G401 (cell line): ENCODE measurements at places on chromosomes 5 and 9.
A peak's percentile ranks its signal among the peaks of the same experiment; 100 is the strongest.

DNA sequence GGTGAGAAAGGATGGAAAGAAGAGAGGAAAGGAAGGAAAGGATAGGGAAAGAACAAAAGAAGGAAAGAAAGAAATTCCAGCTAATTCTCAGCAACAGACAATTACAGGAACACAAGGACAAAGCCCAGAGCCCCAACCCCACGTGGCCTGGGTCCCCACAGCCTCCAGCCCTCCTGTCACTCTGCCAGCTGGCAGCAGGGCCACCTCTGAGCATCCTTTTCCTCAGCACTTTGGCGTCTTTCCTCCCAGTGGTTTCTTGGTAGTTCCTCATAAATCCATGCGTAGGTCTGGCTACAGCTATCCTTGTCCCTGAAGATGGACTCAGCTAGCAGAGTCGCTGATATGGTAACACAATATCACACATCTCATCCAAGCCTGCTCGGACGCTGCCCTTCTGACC is 28.3 kb downstream of the ADAMTS2 start:
- no peak for DNase-seq

GRCh38 chr9:122812736-122813135 is 12.8 kb downstream of the OR1K1 start:
- peak; percentile 83 for DNase-seq

- no peak for DNase-seq
These were observed 122.4 kb downstream of the TLE4 start for GRCh38 chr9:79694208-79694607.

DNA sequence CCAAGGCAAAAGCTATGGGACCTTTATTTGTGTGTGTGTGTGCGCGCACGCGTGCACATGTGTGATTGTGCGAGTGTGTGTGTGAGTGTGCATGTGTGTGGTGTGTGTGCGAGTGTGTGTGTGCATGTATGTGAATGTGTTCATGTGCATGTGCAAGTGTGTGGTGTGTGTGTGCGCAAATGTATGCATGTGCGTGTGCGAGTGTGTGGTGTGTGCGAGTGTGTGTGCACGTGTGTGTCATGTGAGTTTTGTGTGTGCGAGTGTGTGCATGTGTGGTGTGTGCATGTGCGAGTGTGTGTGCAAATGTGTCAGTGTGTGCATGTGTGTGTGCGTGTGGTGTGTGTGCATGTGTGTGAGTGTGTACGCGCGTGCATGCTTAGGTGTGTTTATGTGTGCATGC is 11.1 kb upstream of the GLT6D1 start:
- no peak for DNase-seq

DNA sequence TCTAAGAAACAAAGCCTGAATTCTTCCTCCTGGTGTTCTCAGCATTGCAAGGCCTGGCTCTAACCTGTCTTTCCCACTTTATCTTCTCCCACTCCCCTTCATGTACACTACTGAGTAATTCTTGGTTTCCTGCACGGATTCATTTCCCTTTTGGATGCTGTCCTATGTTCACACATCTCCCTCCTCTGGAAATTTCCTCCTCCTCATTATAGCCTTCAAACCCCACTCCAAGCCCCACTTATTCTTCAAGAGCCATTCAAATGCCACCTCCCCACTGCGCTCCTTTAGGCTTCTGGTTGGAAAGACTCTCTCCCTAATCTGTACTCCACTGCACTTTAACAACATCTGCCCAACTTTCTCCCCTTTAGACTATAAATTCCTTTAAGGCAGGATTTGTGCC is 28.2 kb upstream of the C5orf63 start:
- no peak for DNase-seq

GRCh38 chr9:27340285-27340674 is 43.3 kb upstream of the EQTN start:
- no peak for DNase-seq

- DNase-seq, result no peak
These were observed 103.7 kb downstream of the EHMT1 start for GRCh38 chr9:137722481-137722880.

GRCh38 chr9:126519660-126520420 is 93.9 kb upstream of the LMX1B start:
- no peak for DNase-seq

GRCh38 chr5:115398719-115399118 is 102.3 kb upstream of the CCDC112 start:
- DNase-seq, result no peak

DNA sequence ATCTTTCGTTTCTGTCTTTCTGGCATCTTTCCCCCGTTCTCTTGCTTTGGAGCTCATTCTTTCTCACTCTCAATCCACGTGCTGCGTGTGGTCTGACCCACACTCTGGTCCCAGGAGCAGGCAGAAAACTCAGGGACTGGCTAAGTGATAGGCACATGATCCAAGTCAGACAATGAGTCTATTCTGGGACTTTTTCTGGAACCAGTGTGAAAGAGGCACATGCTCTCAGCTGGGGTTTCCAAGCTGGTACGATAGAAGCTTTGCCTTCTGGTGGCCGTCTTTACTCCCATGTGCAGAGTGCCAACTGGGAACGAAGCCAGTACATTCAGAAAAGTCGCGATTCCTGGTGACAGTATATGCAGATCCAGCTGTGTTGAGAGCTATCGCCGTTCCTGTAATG is 94.4 kb downstream of the PDZD2 start:
- peak; percentile 41 for DNase-seq

GRCh38 chr9:115615821-115616665 is 498.1 kb upstream of the TNC start:
- DNase-seq, result no peak

DNA sequence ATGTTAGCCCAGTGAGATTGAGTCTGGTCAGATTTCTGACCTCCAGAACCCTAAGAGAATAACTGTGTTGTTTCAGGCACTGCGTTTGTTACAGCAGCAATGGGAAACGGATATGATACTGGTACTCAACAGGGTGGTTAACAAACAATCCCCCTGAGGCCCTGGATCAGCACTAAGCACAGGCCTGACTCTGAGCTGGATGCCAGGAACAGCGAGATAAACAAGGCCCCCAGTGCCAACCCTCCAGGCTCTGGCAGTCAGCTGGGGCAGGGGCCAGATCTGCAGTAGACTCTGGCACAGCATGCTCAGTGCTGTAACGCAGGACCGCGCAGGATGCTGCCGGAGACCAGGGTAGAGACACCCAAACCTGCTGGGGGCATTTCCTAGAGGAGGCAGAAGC is 22.1 kb downstream of the CPLX2 start:
- peak; percentile 53 for DNase-seq

- peak; percentile 50 for DNase-seq
These were observed 617.8 kb downstream of the PDE4D start for GRCh38 chr5:59275510-59276324.

- no peak for DNase-seq
These were observed 23.5 kb upstream of the PHF2 start for GRCh38 chr9:93552923-93553322.

GRCh38 chr5:151717416-151717815 is 30.7 kb upstream of the SPARC start:
- DNase-seq, result no peak

- DNase-seq, result no peak
These were observed 21.7 kb upstream of the DOLPP1 start for GRCh38 chr9:129058965-129059795.

GRCh38 chr9:121798941-121799340 is 147.5 kb downstream of the DAB2IP start:
- DNase-seq, result no peak

- DNase-seq, result no peak
These were observed 58.1 kb upstream of the SHISAL2B start for GRCh38 chr5:64632251-64632650.

GRCh38 chr9:80147866-80148265 is 576.1 kb downstream of the TLE4 start:
- no peak for DNase-seq

GRCh38 chr5:134289509-134290113 is 63.7 kb upstream of the PPP2CA start:
- DNase-seq, result peak; percentile 85

DNA sequence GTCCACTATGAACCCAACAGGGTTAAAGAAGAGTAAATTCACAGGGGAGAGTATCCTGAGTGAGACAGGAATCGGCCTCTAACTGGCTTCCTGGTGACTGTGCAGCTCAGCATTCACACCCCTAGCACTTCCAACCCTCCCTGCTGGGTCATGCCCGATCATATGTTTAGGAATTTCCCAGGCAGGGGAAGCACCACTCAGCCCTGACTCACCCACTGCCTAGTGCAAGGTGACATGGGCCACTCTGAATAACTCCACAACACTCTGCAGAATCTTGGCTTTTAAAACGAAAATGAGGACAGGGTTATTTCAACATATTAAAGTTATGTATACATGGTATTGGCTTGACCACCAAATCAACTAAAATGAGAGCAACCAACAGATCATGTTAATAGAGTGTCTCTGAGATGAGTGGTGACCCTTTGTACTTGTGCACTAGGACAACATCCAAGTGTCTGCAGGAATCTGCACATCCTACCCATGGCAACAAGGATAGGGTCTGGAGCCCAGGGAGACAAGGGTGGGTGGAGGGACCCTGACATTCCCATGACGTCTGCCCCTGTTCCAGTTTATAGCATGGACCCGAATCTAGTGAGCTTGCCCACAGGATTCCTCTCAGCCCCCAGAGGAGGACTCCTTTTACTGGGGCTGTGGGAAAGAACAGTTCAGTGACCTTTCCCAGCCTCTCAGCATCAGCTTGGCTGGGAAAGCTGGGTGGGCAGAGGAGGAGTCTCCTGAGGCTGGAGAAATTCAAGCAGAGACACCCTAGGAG is 485.8 kb downstream of the SEMA5A start:
- no peak for DNase-seq

- DNase-seq, result no peak
These were observed 93.9 kb downstream of the SNX18 start for GRCh38 chr5:54611290-54611951.
